ENCODE measurements at places on chromosomes 11 and 22.

DNA sequence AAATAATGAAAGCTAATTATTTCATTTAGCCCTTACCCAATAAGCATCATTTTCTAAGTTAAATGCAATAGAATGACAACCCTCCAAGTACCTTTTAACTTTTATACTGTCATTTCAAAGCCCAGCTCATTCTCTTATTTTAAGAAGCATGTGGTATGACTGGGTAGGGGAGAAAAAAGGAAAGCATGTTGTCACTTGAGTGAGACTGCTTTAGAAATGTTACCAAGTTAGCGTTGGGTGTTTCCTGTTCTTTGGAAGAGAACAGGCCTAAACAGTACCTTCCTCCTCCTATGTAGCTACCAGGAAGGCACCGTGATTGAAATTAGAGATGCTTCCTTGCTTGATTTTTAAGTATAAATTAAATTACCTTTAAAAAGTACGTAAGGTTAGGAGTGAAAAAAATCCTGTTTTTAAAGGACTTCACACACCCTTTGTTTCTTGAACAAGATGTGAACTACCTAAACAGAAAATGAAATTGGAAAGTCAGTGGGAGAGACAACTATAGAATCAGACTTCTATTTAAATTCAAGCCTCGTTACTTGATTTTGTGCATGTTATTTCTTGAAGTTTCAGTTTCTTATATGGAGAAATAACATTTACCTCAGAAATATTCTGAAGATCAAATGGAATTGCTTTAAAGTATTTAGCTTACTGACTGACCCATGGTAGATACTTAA lies 741 bp upstream of the CNTF start:
- no peak for DNase-seq

GRCh38 chr22:43313244-43313889 lies 29.8 kb downstream of the SCUBE1 start:
- no peak for DNase-seq

DNA sequence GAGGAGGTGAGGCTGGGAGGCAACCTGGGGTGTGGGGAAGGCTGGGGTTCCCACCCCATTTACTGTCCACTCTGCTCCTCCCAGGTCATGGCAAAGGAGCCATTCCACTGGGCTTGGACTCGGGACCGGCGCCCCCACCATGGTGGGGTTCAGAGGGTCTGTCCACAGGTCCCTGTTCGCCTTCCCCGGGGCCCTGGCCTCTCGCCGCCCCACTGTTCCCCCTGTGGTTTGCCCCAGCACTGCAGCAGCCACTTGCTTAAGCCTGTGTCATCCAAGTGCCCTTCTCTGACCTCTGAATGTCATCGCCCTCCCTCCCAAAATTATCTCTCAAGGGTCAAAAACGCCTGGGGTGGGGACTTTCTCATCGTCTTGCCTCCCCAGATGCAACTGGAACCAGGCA lies 2.6 kb downstream of the SPDYC start:
- no peak for DNase-seq

- no peak for DNase-seq
Measured at GRCh38 chr11:127997594-127997993, 589.8 kb downstream of the ETS1 start.

DNA sequence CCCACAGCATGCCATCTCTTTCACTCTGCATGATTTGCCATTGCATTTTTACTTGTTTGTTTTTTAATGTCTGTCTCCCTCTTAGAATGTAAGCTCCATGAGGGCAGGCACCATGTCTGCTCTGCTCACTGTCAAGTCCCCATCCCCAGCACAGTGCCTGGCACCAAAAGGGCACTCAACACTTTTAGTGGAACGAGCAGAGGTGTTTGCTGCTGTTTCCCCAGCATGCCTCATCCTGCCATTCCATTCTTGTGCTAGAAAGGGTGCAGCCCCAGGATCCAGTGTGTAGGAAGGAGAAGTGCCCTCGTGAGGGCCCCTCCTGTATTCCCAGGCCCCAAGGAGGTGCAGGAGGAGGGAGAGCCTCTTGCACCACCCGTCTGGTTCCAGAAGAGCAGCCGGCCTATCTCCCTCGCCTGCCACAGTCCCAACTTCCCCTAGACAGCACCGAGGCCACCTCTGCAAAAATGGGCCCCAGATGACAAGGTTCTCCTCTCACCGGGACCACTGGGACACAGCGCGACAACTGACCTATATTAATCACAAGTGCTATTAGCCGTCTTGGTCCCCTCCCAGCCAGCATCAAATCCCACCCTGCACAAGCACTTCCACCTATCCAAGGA lies 33.3 kb upstream of the CACNG2 start:
- no peak for DNase-seq

DNA sequence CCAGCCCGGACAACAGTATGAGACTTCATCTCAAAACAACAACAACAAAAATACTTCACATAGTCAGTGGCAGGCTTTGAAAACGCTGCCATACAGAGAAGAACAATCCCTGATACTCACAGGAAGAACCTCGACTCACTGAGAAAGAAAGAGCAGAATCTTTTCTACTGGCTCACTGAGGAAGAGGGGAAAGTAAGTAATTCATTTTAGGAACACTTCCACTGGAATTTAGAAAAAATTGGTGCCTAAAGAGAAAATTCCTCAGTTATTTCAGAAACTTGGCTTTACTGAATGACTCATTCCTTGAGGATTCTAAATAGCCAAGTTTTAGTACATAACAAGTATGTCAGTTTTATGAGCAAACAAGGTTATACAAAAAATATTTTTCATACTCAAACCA lies 12.3 kb downstream of the NARS2 start:
- no peak for DNase-seq

GRCh38 chr11:118226296-118226695 lies 1.5 kb upstream of the JAML start:
- DNase-seq: no peak

- no peak for DNase-seq
Measured at GRCh38 chr11:75562836-75563484, 907 bp downstream of the SERPINH1 start.

DNA sequence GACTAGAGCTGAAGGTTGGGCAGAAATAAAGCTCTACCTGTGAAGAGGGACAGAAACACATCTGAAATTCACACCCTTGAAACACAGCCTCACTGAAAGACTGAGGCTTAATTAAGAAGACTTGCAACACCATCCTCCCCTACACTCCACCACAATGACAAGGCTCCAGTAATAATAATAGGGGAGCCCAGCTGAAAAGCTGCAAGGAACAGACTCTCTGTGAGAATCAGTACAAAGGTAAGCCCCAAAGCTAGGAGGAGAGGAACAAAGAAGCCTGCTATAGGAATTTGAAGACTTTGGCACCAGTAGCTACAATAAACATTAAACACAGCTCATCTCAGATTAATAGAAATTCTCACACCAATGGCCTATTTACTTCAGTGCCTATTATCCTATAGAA lies 176.9 kb downstream of the FAT3 start:
- no peak for DNase-seq

DNA sequence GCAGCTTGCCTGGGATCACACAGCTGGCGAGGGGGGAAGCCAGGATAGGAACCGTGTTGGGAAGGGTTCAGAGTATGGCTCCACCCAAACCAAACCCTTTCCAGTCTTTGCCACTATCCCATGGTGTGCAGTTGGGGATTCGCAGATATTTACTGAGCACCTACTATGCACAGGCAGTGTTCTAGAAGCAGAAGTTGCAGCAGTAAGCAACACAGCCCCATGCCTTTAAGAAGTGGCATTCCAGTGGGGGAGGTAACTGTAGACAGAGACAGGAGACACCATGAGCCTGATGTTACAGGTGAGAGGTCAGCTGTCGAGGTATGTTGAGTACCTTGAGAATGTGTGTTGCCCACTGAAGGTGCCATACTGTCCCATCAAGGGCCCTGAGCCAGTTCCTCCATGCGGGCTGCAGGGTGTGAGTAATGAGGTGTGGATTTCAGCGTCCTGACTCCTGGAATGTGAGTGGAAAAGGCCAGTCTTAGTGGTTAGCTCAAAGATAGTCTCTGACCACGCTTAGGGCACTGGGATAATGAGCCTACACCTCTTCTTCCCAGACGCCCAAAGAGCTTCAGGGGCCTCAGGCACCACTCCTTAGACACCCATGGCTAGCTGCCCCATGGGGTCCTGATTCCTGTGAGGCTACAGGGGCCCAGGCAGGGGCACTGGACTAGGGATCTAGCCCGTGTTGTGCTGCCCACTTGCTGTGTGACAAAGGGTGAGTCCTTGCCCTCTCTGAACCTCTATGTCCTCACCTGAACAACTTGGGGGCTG lies 71.8 kb upstream of the TP53I11 start:
- DNase-seq: no peak

DNA sequence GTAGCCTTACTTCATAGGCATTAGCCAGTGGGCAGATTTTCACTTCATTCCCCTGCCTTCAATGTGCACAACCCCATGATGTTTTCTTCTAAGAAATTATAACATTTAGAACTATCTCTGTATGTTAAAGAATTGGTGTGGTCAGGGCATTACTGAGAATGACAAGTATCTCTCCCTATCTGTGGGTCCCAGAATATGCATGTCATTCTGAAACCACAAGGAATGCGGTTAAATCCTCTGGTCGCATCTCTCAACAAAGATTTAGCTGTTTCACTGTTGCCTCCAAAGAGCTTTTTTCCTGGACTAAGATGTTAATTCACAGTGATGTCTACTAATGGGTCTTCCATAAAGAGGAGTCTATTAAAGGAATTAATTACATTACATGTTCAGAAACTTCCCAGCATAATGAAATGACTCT lies 62.7 kb downstream of the LIF start:
- DNase-seq: no peak

- no peak for DNase-seq
Measured at GRCh38 chr11:128585498-128586238, 1.7 kb downstream of the ETS1 start.

Measured in DMS153 (cell line).